ENCODE measurements at places on chromosomes 2 and 18.

- H3K36me3 ChIP-seq = no peaks in the 10 kb centered on the region
- no peak overlapping the region for H3K4me3 ChIP-seq
- H3K4me1 ChIP-seq = no peaks in the 10 kb centered on the region
- H3K27me3 ChIP-seq = no peaks in the 10 kb centered on the region
- DNase-seq = no peak
Measured at GRCh38 chr2:164747140-164747539, 94.5 kb downstream of the COBLL1 start.

DNA sequence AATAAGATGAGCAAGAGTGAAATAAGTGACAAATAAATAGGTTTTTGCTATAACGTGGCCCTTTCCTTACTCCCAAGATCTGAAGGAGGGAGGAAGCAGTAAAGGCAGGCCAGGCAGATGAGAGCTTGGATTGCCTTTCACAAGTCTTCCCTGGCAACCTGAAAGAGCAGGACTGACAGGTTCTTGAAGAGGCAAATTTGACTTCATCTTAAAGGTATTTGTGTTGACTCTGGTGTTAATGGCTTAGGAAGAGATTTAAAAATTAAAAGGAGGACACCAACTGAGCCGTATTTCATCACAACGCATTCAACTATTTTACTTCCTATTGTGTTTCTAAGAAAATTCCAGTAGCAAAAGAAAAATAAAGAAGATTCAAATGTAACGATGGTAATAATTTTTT, 3.2 kb downstream of the STRN start:
- no peaks in the 10 kb centered on the region for H3K36me3 ChIP-seq
- peaks cover 12% of the 10 kb centered on the region for H3K4me1 ChIP-seq
- peak overlapping the region; percentile 72 for H3K27ac ChIP-seq
- no peak overlapping the region for H3K4me3 ChIP-seq

DNA sequence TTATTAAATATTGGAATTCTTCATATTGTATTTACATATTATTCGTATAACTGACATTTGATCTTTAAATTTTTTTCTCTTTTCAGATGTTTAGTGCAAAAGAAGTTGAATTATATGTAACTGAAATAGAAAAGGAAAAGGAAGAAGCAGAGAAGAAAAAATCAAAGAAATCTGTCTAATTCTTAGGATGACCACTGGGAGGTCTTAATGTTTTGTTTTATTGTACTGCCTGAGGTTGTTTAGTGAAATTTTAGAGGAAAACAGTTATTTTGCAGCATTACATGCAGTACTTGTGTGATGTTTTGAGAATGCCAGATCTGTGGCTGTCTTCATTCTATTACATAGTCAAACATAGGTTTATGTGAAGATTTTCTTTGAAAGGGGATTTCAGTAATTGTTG, 34.0 kb upstream of the TAF4B start:
- no peak overlapping the region for H3K4me3 ChIP-seq
- H3K4me1 ChIP-seq = no peaks in the 10 kb centered on the region
- DNase-seq = no peak
- no peaks in the 10 kb centered on the region for H3K36me3 ChIP-seq
- no peak overlapping the region for H3K27ac ChIP-seq

- H3K27ac ChIP-seq = no peak overlapping the region
- H3K4me3 ChIP-seq = no peak overlapping the region
- no peaks in the 10 kb centered on the region for H3K27me3 ChIP-seq
- peak; percentile 56 for DNase-seq
- no peaks in the 10 kb centered on the region for H3K4me1 ChIP-seq
- H3K36me3 ChIP-seq = no peaks in the 10 kb centered on the region
Measured at GRCh38 chr18:21191596-21192307, 50.3 kb upstream of the GREB1L start.

GRCh38 chr2:68853915-68854314, 17.3 kb downstream of the BMP10 start:
- H3K4me1 ChIP-seq = no peaks in the 10 kb centered on the region
- no peak overlapping the region for H3K4me3 ChIP-seq
- H3K27me3 ChIP-seq = no peaks in the 10 kb centered on the region
- no peak overlapping the region for H3K27ac ChIP-seq
- H3K36me3 ChIP-seq = no peaks in the 10 kb centered on the region
- no peak for DNase-seq

GRCh38 chr18:34314847-34315246, 90.1 kb upstream of the NOL4 start:
- H3K4me3 ChIP-seq = no peak overlapping the region
- DNase-seq = no peak
- no peak overlapping the region for H3K27ac ChIP-seq
- no peaks in the 10 kb centered on the region for H3K36me3 ChIP-seq
- H3K4me1 ChIP-seq = no peaks in the 10 kb centered on the region
- no peaks in the 10 kb centered on the region for H3K27me3 ChIP-seq

DNA sequence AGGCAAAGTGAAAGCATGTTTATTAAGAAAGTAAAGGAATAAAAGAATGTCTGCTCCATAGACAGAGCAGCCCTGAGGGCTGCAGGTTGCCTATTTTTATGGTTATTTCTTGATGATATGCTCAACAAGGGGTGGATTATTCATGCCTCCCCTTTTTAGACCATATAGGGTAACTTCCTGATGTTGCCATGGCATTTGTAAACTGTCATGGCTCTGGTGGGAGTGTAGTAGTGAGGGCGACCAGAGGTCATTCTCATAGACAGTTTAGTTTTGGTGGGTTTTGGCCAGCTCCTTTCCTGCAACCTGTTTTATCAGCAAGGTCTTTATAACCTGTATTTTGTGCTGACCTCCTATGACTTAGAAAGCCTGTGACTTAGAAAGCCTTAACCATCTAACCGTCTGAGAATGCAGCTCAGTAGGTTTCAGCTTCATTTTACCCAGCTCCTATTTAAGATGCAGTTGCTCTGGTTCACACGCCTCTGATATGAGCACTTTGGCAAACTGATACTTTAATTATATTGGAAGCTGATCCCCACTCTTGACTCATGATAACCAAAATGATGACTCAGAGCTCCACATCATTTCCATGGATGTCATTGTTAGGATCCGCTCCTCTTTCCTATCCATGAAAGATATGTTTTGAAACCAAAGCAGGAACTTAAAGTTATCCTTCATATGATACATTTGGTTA, 14.5 kb upstream of the ERMN start:
- DNase-seq = no peak
- H3K27me3 ChIP-seq = no peaks in the 10 kb centered on the region
- H3K27ac ChIP-seq = no peak overlapping the region
- no peak overlapping the region for H3K4me3 ChIP-seq

DNA sequence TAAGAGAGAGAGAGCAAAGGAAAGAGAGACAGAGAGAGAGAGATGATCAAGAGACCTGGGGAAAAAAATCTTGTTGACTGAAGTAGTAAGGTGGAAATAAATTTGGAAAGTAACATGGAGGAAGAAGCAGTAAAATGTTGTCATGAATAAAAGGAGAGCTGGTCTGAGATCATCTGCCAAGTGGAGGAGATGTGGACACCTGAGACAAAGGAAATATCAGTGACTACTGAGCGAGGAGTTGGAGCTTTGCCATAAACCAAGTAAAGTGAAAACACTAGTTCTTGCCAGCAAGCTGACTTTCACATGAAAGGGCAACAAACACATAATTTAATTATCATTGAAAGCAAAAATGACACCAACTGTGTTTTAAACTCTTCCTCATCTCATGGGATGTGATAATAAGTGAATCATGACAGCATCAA, 49.0 kb upstream of the DSG1 start:
- no peak overlapping the region for H3K4me3 ChIP-seq
- no peaks in the 10 kb centered on the region for H3K4me1 ChIP-seq
- H3K36me3 ChIP-seq = no peaks in the 10 kb centered on the region
- H3K27ac ChIP-seq = peak overlapping the region; percentile 38
- H3K27me3 ChIP-seq = no peaks in the 10 kb centered on the region

GRCh38 chr2:64730551-64731262, 77.0 kb upstream of the SERTAD2 start:
- H3K36me3 ChIP-seq = no peaks in the 10 kb centered on the region
- DNase-seq = no peak
- H3K4me1 ChIP-seq = no peaks in the 10 kb centered on the region
- H3K4me3 ChIP-seq = peak overlapping the region; percentile 41

DNA sequence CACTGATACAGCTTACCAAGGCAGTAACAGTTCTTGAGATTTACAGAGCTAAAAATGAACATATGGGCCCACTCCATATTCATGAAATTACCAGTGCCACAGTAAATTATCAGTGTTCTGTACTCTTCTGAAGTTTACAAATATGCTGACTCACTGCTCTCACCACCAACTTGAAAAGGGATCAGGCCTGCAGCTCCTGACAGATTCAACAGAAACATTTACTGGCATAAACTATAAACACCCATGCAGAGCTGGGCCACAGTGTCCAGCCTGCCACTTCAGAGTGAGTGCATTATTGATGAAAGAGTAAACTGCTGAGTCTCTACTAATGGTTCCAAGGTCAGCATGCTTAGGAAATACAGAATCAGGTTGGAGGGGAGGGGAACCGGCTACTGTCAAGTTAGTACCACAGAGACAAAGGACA, 83.1 kb downstream of the FARSB start:
- H3K4me3 ChIP-seq = no peak overlapping the region
- H3K27me3 ChIP-seq = no peaks in the 10 kb centered on the region
- H3K27ac ChIP-seq = no peak overlapping the region
- DNase-seq = no peak
- no peaks in the 10 kb centered on the region for H3K4me1 ChIP-seq

- H3K27me3 ChIP-seq = no peaks in the 10 kb centered on the region
- no peaks in the 10 kb centered on the region for H3K36me3 ChIP-seq
- no peak overlapping the region for H3K27ac ChIP-seq
- H3K4me1 ChIP-seq = no peaks in the 10 kb centered on the region
Measured at GRCh38 chr18:49994410-49994809, 181.1 kb upstream of the ACAA2 start.

GRCh38 chr2:25991965-25992364, 9.7 kb upstream of the KIF3C start:
- no peaks in the 10 kb centered on the region for H3K4me1 ChIP-seq
- H3K27ac ChIP-seq = no peak overlapping the region
- H3K36me3 ChIP-seq = no peaks in the 10 kb centered on the region
- DNase-seq = no peak
- H3K4me3 ChIP-seq = no peak overlapping the region

DNA sequence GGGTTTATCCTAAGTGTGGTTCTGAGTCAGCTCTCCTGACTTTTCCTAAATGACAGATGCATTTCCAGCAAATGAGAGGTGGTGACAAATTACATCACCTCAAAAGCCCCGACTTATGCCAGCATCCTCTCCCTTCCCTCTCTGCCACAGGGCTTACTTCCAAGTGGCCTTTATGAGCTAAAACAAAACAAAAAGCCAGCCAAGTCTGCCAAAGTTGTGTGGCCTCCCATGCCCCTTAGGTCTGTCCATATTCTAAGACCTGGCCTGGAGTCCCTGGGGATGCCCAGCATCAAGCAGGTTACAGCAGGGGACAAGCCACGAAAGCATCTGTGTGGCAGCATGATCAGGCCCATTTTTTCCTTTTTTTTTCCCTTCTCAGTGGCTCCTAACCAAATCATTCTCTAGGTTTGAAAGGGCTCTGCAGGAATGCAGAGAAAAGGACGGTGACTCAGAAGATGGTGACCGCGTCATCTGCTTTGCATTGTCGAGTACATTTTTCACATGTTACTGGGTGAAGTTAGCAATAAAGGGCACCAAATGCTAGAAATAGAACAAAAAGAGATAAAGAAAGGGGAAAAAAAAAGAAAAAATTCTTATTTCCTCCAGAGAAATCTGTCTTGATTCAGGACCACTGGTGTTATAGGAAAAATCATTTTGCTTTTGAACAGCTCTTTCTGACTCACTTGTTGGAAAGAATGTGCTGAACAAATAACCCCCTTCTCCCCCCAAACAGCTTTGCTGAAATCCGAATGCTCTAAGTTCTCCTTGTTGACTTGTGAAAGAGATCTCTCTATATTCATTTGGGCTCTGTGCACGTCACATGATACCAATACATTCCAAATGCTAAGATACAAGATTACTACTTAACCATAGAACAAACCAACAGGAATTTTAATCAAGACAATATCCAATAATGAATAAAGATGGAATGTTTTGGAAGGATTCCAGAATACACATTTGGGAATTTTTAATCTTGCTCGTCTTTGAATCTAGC, 178.7 kb downstream of the EN1 start:
- H3K27me3 ChIP-seq = no peaks in the 10 kb centered on the region
- H3K36me3 ChIP-seq = no peaks in the 10 kb centered on the region
- H3K27ac ChIP-seq = peak overlapping the region; percentile 68

GRCh38 chr2:203687165-203687564, 19.3 kb upstream of the CD28 start:
- no peaks in the 10 kb centered on the region for H3K27me3 ChIP-seq
- no peak overlapping the region for H3K27ac ChIP-seq
- no peaks in the 10 kb centered on the region for H3K36me3 ChIP-seq
- DNase-seq = no peak
- peaks cover 12% of the 10 kb centered on the region for H3K4me1 ChIP-seq
- no peak overlapping the region for H3K4me3 ChIP-seq

DNA sequence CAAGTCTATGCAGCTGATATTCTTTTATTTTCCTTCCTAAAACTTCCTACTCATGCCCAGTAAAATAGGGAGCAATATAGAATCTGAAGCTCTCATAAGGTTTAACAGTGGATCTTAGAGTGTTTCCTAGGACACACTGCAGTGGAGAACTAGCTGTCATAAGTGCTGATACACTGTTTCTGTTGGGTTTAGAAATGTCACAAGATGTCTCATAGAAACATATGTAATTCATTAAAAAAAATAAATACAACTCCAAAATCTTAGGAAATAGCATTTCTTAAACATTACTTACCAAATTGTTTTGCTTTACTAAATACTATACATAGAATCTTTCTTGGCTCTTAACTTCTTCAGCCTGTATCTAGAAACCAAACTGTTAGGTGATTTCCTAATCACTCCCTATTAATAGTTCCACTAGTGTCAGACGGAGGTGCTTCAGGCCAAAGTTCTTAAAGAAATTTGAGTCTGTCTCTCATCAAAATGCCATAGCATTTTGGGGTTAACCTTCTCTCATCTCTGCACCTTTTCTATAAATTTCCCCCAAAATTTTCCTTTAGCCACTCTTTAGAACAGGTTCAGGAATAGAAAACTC, 93.7 kb downstream of the CERKL start:
- no peak for DNase-seq
- H3K27ac ChIP-seq = no peak overlapping the region
- no peaks in the 10 kb centered on the region for H3K4me1 ChIP-seq
- H3K4me3 ChIP-seq = no peak overlapping the region

GRCh38 chr2:54360055-54360792, 95.9 kb upstream of the SPTBN1 start:
- no peaks in the 10 kb centered on the region for H3K4me1 ChIP-seq
- peak overlapping the region; percentile 39 for H3K27ac ChIP-seq
- no peak for DNase-seq
- no peak overlapping the region for H3K4me3 ChIP-seq

DNA sequence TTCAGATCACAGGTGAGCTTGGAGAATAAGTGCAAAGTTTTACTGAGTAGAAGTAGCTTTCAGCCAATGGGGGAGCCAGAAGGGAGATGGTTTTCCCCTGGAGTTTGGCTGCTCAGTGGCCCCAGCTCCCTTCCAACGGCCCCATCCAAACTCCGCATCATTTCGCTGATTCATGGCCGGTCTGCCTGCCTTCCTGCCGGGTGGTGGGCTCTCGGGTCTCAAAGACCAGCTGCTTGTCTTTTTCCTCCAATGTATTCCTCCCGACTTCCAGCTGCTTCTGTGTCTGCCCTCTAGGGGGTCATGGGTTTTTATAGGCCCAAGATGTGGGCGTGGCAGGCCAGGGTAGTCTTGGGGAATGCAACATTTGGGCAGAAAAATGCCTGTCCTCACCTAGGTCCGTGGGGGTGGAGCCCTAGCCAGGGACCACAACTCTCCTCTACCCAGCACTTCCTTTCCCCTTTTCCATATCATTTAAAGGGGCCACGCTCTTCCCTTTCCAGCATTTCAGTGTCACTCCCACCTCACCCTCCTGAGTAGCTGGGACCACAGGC, 73.5 kb downstream of the MEX3C start:
- H3K27ac ChIP-seq = no peak overlapping the region
- H3K4me1 ChIP-seq = no peaks in the 10 kb centered on the region
- no peaks in the 10 kb centered on the region for H3K27me3 ChIP-seq
- DNase-seq = no peak
